H7 (cell line): ENCODE measurements at places on chromosomes 5 and 9. TPM values are rescaled to one million over a fixed set of nuclear protein-coding genes. Genes with fewer than 3 reads are reported as not detected.
A peak's percentile ranks its signal among the peaks of the same experiment; 100 is the strongest.

- DNase-seq: peak; percentile 100
Measured at GRCh38 chr9:129641750-129642585, at the start of gene ASB6. Gene ASB6, minus strand, starts transcription at chr9:129642151. Its CDS starts 152 bp downstream, at chr9:129641999.

- no peak for DNase-seq
Measured at GRCh38 chr5:177445917-177446199, 756 bp upstream of the PRR7 start.

- DNase-seq: no peak
Measured at GRCh38 chr5:148963664-148964063, 99.2 kb downstream of the SH3TC2 start.

The IFNK gene
- total RNA-seq: not detected in 2 replicates

The CNTNAP3B gene
- total RNA-seq: 1.0 and 2.0 TPM in 2 replicates
